ENCODE measurements at places on chromosomes 1 and 21.

GRCh38 chr21:27333096-27333495 lies 366.2 kb upstream of the ADAMTS5 start:
- no peak for DNase-seq

DNA sequence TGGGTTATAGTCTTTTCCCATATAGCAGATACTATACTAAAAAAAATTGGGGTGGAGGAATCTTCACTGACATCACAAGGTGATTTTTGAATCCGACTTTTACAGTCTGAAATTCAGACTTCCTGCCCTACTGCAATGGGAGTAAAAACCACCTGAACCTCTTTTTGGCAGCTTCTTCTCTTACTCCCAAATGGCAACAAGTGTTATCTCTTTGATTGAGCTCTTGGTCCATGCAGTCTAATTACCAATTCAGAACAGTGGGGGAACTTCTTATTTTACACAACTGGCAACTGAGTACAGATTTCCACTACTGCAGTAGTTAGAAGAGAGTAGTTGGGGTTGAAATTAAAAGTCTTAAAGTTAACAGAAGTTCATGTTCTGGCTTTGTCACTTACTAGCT lies 62.3 kb downstream of the MACF1 start:
- no peak for DNase-seq

DNA sequence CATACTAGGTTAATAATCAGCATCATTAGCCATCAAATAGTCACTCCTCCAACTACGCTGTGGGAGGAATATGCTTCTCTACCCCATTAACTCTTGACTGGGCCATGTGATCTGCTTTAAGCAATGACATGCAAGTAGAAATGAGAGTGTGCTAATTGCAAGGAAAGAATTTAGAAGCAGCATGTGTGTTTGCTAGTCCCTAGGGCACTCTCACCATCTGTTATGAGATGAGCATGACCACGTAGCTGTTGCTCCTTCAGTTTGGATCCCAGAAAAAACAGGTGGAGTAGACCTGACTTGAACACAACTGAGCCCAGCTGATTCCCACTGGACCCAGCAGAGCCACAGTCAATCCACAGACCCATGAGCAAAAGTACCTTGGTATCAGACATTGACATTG lies 19.7 kb upstream of the RGS7 start:
- DNase-seq = no peak

GRCh38 chr1:79716447-79716846 lies 709.9 kb upstream of the ADGRL4 start:
- DNase-seq = peak; percentile 26

- DNase-seq = no peak
These were observed 1794.8 kb downstream of the MRPL39 start for GRCh38 chr21:23812485-23812884.

All from non-pigmented ciliary epithelial cell (primary cell).